ENCODE measurements at places on chromosomes 11 and 22.

DNA sequence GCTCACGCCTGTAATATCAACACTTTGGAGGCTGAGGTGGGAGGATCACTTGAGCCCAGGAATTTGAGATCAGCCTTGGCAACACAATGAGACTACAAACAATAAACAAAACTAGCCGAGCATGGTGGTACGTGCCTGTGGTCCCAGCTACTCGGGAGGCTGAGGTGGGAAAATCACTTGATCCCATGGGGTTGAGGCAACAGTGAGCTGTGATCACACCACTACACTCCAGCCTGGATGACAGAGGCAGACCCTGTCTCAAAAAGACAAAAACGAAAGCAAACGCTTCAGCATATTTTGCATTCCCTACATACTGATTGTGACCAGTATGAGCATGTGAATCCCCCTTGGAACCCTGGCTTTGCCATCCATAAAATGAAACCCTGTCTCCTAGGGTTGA is 33.9 kb upstream of the MN1 start:
- DNase-seq, result no peak

GRCh38 chr11:99979042-99979441 is 708.0 kb upstream of the ARHGAP42 start:
- no peak for DNase-seq

DNA sequence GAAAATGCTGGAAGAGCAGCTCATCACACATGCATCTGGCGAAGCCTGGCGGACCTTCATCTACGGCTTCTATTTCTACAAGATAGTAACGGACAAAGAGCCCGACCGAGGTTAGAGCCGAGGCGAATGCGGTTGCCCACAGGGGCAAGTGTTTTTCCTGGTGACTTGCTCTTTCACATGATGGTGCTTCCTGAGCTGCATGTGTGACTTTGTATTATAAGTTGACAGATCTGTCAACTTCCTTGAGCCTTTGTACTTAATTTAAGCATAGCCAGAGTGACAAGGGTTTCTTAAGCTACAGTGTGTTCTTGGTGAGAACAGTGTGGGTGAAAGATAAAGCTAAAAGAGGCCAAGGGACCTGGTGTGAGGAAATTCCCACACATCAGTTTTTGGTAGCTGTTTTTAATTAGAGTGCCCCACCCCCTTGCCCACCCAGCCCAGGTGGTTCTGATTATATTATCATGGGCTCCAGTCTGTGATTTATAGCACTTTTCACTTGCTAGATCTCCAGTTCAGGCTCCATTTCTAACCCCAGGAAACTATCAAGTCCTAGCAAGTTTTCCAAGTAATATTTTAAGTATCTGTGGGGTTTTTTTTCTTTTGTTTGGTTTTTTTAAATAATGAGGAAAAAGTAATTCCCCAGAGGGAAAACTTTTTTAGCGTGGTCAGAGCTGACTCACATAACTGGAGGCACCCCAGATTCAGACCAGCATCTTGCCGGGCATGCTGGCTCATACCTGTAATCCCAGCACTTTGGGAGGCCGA is 68.0 kb upstream of the YWHAH start:
- DNase-seq, result no peak

- DNase-seq, result no peak
Observed at GRCh38 chr11:23123753-23124152, 263.5 kb upstream of the CCDC179 start.

GRCh38 chr11:9688716-9689511 is 25.0 kb downstream of the SWAP70 start:
- DNase-seq, result peak; percentile 79

DNA sequence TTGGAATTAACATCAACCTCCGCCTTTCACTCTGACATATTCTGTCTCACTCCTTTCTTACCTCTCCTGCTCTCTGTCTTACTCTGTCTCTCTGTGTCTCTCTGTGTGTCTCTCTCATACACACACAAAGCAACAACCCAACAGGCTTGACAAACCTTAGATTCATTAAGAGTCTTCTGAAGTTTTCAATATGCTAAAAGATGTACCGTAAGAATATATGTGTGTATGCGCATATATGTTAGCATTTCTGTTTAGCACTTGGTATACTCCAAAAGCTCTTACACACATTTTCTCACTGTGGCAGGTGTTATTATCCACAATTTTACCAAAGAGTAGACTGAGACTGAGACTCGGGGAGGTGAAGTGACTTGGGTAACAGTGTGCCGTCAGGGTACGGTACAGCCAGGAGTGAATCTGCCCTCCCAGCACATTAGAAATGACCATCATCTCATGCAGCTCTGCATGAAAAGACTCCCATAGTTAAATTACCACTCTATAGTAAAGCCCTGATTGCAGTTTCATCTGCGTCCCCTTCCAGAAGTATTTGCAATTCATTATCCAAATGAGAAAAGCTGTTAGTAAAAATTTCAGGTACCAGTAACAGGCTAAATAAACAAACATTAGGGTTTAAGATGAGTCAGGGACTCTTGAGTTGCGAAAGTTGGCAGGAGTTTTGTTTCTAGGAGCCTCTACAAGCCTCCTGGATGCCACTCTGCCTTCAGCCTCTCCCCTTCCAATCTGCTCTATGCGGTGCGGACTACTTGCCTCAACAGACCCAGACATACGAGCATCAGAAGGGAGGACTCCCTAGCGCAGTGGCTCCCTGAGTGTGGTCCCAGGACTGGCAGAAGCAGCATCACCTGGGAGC is 195.2 kb upstream of the TMEM45B start:
- DNase-seq, result no peak

DNA sequence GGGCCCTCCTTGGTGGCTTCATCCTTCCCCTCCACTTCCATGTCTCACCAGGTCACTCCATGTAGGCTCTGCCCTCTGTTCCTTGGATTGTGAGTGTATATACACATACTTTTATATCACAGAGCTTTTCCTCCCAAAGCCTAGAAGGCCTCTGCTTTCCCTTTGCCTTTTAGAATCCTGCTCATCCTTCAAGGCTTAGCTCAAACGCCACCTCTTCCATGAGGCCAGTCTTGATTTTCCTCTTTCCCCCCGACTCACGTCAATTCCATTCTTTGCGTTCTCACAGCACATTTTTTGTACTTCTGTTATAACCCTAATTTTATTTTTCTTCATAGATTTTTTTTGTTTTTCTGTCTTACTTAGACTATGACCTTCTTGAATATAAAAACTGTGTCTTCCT is 3.8 kb downstream of the ABCG4 start:
- no peak for DNase-seq

DNA sequence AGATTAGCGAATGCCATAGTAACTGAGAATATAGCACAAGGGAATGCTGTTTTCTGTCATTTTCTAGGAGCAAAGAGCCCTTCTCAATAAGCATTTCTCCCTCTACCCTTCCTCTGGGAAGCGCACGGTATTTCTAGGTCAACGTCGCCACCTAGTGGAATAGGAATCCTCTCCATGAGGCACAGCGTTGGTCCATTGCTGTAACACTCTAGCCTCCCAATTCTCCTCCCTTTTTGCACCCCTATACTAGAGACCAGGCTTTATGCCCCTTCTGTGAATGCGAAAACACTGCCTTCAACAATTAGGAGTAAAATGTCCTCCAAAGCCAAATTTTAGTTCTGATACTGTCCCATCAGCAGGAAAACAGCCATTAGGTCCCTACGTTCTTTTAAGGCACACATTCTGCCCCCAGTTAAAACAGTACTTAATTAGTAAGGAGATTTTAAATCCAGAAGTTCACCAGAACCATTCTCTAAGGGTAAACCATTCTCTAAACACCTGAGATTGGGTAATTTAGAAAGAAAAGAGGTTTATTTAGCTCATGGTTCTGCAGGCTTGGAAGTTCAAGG is 12.8 kb upstream of the HYLS1 start:
- peak; percentile 62 for DNase-seq

DNA sequence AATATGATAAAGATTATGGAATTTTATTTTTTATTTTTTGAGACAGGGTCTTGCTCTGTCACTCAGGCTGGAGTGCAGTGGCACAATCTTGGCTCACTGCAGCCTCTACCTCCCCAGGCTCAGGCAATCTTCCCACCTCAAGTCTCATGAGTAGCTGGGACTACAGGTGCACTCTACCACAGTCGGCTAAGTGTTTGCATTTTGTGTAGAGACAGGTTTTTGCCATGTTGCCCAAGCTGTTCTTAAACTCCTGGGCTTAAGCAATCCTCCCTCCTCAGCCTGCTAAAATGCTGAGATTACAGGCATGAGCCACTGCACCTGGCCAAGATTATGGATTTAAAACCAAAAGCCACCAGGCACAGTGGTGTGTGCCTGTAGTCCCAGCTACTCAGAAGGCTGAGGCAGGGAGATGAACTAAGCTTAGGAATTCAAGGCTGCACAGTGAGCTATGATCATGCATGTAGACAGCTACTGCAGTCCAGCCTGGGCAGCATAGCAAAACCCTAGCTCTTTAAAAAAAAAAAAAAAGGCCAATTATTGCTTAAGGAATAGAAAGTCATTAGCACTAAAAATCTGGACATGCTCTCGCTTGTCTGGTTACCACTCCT is 20.2 kb upstream of the CCND1 start:
- no peak for DNase-seq

GRCh38 chr11:113587308-113587739 is 112.1 kb upstream of the DRD2 start:
- no peak for DNase-seq

GRCh38 chr22:19966908-19967750 is 25.5 kb upstream of the TXNRD2 start:
- no peak for DNase-seq

- no peak for DNase-seq
Observed at GRCh38 chr11:125603207-125603606, 10.6 kb downstream of the STT3A start.

DNA sequence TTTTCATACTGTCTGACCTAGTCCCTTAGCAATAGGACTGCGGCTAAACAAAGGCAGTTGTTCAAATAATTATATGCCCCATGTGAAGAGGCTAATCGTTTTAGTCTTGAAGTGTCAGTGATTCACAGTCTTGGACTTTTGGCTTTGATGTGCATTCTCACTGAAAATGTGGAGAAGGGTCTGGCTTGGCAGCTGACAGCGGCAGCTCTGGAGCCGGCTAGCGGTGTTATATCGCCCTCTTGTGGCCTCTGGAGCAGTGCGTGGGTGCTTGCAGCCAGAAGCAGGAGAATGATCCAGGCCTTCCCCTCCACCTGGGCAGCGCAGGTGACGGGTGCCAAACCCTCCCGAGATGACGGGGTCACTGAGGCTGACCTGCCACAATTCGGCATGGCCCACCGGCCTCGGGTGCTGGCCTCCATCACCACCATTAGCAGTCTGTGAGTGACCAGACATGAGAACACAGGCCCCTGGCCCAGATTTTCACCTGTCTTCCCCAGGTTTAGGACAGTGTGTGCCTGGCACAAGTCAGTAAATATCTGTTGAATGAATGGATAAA is 90.3 kb upstream of the PITPNB start:
- peak; percentile 73 for DNase-seq

GRCh38 chr22:42947211-42947990 is 67.5 kb downstream of the PACSIN2 start:
- DNase-seq, result no peak

DNA sequence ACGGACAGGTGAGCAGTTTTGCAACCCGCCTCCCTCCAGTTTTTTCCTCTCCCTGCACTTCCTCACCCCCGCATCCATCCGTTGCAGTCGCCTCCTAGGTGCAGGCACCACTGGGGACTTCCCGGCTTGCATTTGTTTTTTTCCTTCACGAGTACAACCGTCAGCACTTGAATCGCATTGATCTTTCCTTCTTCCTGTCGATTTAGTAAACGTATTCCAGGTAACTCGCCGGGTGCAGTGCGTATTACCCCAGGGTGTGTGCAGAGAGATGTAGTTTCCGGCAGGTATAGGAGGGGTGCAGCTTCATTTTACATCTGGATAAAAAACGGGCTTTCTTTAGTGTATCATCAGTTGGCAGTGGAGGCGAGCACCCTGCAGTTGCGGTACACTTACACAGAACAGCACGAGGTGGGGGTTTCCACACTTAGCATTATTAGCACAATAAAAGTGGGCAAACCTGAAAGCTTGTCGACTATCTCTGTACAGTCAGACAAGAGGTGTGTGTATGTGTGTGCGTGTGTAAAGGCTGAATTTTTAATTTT is at the start of gene SORL1-AS1:
SORL1-AS1 (minus strand) TSS at position 359 of the 542 bp plus-strand sequence.
- no peak for DNase-seq

DNA sequence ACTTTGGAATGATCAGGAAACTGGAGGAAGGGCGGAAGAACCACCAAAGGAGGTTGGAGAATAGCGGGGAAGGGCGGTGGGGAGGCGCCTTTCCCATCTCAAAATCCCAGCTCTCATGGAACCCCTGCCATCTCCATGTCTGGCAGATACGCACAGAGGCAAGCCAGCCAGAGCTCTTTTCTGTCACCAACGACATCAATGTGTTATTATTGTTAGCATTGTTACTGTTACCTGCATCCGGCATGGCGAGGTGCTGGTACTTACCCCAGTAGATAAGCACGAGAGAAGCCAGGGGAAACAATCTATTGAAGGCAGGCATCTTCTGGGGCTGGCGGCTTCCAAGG is 969 bp downstream of the SCN3B start:
- DNase-seq, result no peak

GRCh38 chr22:23803001-23803819 is 16.4 kb downstream of the SMARCB1 start:
- no peak for DNase-seq

- DNase-seq, result no peak
Observed at GRCh38 chr22:20499769-20500168, 4.2 kb upstream of the KLHL22 start.

- peak; percentile 1 for DNase-seq
Observed at GRCh38 chr22:47355776-47356510, 593.5 kb downstream of the TBC1D22A start.

DNA sequence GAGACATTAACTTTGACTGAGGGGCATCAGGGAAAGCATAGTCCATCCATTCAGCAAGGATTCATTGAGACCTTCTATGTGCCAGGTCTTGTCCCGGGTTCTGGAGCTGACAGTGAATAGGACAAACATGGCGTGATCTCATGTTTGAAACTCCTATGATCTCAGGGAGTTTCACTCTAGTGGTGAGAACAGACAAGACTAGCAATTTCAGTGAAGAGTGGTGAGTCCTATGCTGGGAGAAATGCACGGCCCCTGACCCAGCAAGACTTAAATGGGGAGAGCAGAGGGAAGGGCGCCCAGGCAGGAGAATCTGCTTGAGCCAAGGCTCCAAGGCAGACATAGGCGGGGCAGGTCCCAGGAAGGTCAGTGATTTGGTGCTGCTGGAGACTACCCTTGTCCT is 155.7 kb downstream of the CEP164 start:
- DNase-seq, result no peak

DNA sequence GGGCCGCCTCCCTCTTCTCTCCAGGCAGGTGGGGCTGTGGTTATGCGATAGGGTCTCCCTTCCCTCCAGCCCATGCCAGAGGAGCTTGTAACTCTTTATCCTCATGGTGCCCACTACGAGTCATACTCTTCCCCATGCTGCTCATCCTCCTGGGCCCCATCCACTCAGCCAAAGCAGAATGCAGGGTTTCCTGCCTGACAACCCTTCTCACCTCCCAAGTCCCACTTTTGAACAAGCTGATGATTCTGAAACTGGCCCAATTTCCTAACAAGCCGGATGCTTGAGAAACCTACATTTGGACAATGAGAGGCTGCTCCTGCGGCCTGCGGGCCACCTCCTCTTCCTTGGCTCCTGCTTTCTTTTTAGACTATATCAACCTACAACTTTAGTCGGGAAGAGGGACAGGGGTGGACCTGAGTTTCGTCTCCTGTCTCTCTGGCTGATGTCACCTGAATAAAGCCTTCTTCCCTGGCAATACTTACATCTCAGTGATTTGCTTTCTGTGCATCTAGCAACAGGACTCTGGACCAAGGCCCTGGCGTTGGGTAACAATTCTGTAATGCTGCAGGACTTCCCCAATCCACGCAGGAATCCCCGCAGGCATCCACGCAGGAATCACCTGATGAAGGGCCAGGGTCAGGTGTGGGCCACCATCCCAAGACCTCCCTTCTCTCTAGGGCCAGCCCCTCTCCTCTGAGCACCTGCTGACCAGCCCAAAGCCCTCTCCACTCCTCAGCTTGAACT is 1.5 kb upstream of the NDUFS8 start:
- DNase-seq, result no peak
